ENCODE measurements at places on chromosomes 5 and 9.

DNA sequence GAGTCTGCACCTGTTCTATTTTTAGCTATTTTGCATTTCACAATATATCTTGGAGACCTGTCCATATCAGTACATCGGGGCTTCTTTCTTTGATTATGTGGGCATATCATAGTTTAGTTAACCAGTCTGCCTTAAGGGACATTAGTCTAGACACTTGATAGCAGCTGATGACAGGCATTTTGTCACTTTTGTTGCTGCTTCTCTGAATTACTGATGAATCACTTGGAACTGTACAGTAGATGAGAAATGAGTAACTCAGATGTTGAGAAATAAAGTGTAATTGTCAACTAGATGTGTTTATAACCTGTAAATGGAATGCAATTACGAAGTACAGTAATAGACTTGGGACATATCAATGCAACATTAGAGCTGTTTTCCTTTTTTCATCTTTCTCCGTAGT lies 7.1 kb downstream of the ZFP2 start:
- DNase-seq: no peak

- DNase-seq: no peak
Measured at GRCh38 chr5:82255844-82256243, 22.3 kb downstream of the RPS23 start.

GRCh38 chr9:114002986-114003350 lies 75.1 kb downstream of the AMBP start:
- DNase-seq: no peak

DNA sequence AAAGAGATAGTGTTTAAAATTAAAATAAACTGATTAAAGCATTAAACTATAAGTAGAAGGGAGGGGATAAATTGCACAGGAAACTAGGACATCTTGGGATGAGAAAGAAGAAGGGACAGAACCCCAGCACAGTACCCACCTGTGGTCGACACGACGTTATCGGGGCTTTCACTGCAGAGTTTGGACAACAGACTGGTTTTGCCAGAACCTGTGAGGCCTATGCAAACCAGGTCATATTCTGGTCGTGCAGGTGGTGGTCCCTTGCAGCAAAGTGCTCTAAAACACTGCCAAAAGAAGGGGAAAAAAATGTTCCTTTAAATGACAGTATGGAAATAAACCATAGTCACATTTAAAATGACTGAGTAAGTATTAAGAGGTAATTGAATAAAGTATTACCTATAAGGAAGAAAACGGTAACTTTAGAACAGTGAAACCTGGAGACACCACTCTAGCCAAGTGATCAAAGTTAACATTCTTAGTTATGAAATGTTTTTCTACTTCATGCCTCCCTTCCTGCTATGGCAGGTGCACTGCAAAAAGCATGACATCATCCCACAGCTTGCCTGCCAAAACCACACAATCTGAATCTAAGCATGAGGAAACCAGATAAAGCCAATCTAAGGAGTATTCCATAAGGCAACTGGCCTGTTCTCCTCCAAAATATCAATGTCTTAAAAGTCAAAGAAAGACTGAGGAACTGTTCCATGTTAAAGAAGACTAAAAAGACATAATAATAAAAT lies 138.6 kb downstream of the ARL15 start:
- no peak for DNase-seq

DNA sequence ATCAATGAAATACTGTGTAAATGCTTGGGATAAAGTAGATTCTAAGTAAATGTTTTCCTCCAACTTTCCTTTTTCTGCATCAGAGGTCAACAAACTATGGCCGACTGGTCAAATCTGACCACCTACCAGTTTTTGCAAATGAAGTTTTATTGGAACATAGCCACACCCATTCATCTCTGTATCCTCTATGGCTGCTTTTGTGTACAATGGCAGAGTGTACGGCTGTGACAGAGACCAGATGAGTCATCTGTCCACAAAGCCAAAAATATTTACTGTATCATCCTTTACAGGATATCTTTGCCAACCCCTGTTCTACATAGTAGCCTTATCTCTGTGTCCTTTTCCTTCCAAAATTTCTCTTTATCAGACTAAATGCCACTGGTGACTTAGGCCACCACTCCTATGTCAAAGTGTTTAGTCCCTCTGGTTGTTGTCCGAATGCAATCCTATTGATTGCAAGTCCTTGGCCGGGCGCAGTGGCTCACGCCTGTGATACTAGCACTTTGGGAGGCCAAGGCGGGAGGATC lies 218.4 kb upstream of the KLF4 start:
- no peak for DNase-seq

- DNase-seq: no peak
Measured at GRCh38 chr5:75053054-75053303, 621 bp upstream of the GCNT4 start.

- no peak for DNase-seq
Measured at GRCh38 chr5:67802766-67803165, 412.8 kb upstream of the PIK3R1 start.

- no peak for DNase-seq
Measured at GRCh38 chr9:5825223-5825622, 7.7 kb downstream of the ERMP1 start.

DNA sequence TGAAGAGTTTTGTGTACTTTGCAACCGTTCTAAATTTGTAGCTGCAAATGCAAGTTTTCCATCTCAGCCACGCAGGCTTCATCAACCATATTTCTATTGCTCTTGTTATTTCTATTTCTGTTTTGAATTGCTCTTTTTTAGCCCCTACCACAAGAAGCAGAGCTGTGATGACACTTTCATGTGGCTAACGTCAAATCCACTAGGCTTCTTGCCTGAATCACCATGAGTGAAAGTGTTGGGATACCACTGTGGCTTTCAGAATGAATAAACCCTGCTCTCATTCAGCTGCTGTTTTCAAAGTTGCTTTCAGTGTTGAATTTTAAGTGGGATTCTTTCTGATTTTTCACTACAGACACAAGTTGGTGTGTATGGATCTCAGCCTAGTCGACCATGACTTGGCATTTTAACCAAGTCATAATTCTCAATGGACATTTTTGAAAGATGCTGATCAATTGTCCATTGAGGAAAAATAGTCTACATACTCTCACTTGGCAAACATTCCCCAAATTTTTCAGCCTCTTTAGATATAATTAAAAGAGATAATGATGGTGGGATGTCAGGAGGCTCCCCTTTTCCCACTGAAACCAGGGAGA lies 41.0 kb upstream of the MTAP start:
- no peak for DNase-seq

All from NCI-H2171 (cell line).